ENCODE measurements at places on chromosomes 7 and 10. TPM values are rescaled to one million over a fixed set of nuclear protein-coding genes. Genes with fewer than 3 reads are reported as not detected.
A peak's percentile ranks its signal among the peaks of the same experiment; 100 is the strongest.

GRCh38 chr7:132547821-132548220 lies 28.4 kb downstream of the PLXNA4 start:
- no peak for DNase-seq
- H3K4me3 ChIP-seq = no peak overlapping the region
- H3K27ac ChIP-seq = no peak overlapping the region
- no peaks in the 10 kb centered on the region for H3K36me3 ChIP-seq

GRCh38 chr10:74530981-74531380 lies 295.4 kb upstream of the KAT6B start:
- H3K4me1 ChIP-seq = no peaks in the 10 kb centered on the region
- DNase-seq = no peak
- H3K4me3 ChIP-seq = no peak overlapping the region
- H3K27ac ChIP-seq = no peak overlapping the region

DNA sequence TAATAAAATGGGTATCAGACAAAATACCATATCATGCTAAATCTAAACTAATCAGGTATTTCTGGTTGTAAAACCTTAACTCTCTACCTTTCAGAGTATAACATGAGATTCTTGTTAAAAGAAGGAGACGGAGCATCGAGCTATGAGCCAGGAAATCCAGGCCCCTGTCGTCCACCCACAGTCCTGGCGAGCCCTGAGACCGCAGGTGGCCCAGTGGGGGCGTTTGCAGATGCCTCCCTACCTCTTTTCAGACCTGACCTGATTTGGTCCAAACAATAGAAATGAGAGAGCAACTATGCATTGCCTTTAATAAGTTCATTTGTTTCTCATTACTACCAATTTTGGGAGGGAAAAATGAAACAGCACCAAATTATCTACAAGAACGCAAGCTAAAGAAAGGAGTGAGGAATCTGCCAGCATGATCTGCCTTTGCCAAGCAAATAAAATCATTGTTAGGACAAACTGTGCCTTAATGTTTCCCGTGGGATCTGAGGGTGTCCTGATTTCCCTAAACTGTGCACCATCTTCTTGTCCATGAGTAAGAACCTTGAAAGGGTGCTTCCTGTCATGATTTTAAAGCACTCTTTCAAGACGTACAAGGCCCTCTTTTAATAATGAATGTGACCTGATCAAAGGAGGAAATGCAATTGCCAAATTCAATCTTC lies 166.7 kb downstream of the TCERG1L start:
- no peak overlapping the region for H3K27ac ChIP-seq
- H3K36me3 ChIP-seq = no peaks in the 10 kb centered on the region
- no peaks in the 10 kb centered on the region for H3K4me1 ChIP-seq
- H3K4me3 ChIP-seq = no peak overlapping the region
- H3K27me3 ChIP-seq = no peaks in the 10 kb centered on the region
- DNase-seq = no peak

Gene ZNF117
- 15.7 TPM for total RNA-seq

- H3K4me1 ChIP-seq = no peaks in the 10 kb centered on the region
- no peak for DNase-seq
- no peak overlapping the region for H3K27ac ChIP-seq
- no peak overlapping the region for H3K4me3 ChIP-seq
- no peaks in the 10 kb centered on the region for H3K36me3 ChIP-seq
Measured at GRCh38 chr10:58275908-58276307, 6.9 kb downstream of the CISD1 start.

DNA sequence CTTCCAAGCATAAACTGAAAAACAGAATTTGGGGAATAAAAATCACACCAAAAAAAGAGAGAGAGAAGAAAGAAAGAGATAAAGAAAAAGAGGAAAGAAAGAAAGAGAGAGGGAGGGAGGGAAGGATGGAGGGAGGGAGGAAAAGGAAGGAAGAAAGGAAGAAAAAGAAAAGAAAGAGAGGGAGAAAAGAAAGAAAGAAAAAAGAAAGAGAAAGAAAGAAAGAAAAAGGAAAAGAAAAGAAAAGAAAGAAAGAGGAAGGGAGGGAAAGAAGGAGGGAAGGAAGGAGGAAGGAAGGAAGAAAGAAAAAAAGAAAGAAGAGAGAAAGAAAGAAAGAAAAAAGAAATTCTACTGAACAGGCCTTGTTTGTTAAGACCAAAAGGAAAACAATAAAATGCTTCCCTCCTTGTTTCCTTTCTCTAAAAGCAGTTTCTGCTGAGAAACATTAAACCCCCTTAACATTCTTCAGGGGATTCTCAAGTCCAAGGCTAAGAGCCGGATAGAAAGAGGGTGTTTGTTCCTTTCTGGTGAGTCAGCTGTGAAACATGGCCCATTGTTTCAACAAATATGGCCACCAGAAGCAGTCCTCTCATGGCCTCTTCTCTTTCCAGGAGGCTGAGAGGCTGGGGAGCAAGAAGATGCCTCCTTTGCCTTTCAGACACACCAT lies 46.9 kb upstream of the GPAM start:
- DNase-seq = no peak
- H3K4me1 ChIP-seq = no peaks in the 10 kb centered on the region
- no peak overlapping the region for H3K4me3 ChIP-seq
- peak overlapping the region; percentile 12 for H3K27ac ChIP-seq
- H3K36me3 ChIP-seq = no peaks in the 10 kb centered on the region
- H3K27me3 ChIP-seq = no peaks in the 10 kb centered on the region

DNA sequence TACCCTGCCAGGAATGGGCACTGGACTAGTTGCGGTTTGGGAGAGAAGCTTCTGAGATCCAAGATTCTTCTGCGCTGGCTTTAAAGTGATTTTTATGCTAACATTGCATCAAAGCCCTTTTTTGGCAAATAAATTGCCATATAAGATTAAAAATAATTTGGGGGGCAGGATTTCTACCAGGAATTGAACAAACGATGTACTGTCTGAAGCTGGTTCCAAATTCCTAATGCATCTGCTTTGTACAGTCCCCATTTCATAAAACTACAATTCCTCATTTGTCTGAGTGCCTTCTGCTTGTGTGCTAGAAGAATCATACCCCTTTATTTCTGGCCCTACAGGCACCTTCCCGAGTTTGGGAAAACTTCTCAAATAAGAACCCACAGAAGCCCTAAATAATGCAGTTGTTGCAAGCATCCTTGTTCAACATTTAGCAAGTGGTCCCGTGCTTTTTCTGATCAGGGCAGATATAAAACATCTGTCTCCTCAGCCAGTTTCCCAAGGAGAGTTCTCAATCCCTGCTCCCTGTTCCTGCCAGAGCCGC lies 349.7 kb downstream of the PTEN start:
- H3K27ac ChIP-seq = peak overlapping the region; percentile 81
- no peaks in the 10 kb centered on the region for H3K27me3 ChIP-seq
- no peak overlapping the region for H3K4me3 ChIP-seq
- H3K4me1 ChIP-seq = peaks cover 9% of the 10 kb centered on the region
- H3K36me3 ChIP-seq = no peaks in the 10 kb centered on the region

Gene EBF3
- total RNA-seq = 41.0 TPM

GRCh38 chr10:46329690-46330016 lies 42.9 kb downstream of the ANTXRL start:
- H3K36me3 ChIP-seq = no peaks in the 10 kb centered on the region
- H3K27ac ChIP-seq = no peak overlapping the region
- H3K4me3 ChIP-seq = no peak overlapping the region
- no peaks in the 10 kb centered on the region for H3K27me3 ChIP-seq

Gene SPAM1
- not detected for total RNA-seq

DNA sequence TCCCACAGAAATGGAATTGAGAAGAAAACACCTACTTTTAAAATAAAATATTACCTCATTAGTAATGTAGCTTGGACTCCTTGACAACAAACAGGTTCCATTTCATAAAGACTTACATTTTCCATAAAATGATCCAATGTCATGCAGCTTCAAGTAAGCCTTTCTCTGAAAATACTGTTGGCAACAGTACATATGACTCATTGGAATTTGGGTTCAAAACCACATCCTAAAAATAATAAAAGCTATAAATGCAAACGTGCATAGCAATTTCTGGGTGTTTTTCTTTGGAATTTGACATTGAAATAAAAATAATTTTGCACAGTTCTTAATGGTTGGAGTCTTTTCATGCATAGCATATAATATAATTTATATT lies 47.9 kb downstream of the FHIP2A start:
- no peaks in the 10 kb centered on the region for H3K4me1 ChIP-seq
- no peaks in the 10 kb centered on the region for H3K27me3 ChIP-seq
- H3K4me3 ChIP-seq = no peak overlapping the region
- peaks cover 22% of the 10 kb centered on the region for H3K36me3 ChIP-seq
- H3K27ac ChIP-seq = no peak overlapping the region

DNA sequence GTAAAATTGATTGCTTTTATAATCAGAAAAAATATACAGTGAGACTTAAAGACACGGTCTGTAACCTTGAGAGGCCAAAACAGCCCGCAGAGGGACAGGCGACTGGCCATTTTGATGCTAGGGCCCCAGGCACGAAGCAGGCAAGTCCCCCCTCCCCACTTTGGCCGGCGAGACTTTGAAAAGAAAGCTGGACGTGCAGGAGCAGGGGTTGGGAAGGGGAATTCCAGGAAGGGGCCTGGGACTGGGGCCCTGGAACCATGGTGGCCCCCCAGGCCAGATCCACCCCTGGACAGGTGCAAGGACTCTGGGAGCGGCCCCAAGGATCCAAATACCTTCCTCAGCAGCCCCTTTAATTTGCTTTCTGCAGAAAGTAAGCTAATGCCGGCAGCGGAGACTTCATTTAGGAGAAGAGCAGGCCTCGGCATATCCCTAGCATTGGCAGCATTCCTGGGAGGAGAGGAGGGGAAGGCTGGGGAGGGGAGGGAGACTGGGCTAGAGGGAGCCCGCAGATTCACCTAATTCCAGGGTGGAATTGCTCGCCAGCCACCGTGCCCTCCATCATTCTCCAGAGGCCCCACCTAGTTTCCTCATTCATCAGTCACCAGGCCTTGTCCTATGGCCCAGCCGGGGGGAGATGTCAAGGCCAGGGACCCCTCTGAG lies 24.9 kb upstream of the TNRC18 start:
- H3K4me3 ChIP-seq = no peak overlapping the region
- H3K27me3 ChIP-seq = no peaks in the 10 kb centered on the region
- no peak for DNase-seq
- H3K36me3 ChIP-seq = no peaks in the 10 kb centered on the region

Gene SLC26A5
- not detected for total RNA-seq

GRCh38 chr7:94445696-94446194 lies 51.0 kb downstream of the COL1A2 start:
- H3K4me3 ChIP-seq = no peak overlapping the region
- no peak overlapping the region for H3K27ac ChIP-seq
- DNase-seq = no peak
- no peaks in the 10 kb centered on the region for H3K27me3 ChIP-seq
- no peaks in the 10 kb centered on the region for H3K4me1 ChIP-seq
- H3K36me3 ChIP-seq = no peaks in the 10 kb centered on the region

- H3K27ac ChIP-seq = no peak overlapping the region
- no peaks in the 10 kb centered on the region for H3K27me3 ChIP-seq
- no peak for DNase-seq
- H3K4me3 ChIP-seq = no peak overlapping the region
- no peaks in the 10 kb centered on the region for H3K4me1 ChIP-seq
Measured at GRCh38 chr7:45647967-45648670, 74.0 kb downstream of the ADCY1 start.

DNA sequence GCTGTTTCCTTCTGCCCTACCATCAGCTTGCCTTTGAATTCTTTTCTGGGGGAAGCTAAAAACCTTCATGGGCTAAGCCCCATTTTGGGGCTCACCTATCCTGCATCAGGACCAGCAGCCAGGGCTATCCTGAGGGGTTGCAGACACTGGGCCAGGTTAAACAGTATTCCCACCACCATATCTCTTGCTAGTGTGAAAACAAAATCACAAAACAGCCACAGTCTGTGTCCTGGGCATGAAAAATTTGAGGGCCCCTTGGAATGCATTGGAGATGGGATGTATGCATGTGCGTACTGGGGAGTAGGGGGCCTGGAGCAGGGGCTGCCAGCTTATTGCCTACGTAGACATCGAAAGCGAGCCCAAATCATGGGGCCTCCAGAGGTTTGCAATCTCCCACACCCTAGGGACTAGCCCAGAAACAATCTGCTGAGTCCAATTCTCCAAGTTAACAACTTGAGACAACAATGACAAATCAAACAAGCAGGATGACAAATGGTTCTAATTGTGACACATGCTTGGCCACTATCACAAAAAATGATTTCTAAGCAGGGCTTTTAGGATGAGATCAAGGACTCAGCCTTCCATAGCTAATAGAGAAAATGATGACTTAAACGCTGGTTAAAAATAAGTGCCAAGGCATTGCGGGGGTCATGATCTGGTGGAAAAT lies 557.1 kb downstream of the KCNMA1 start:
- no peak overlapping the region for H3K4me3 ChIP-seq
- H3K36me3 ChIP-seq = no peaks in the 10 kb centered on the region
- H3K27me3 ChIP-seq = no peaks in the 10 kb centered on the region
- no peak for DNase-seq
- peak overlapping the region; percentile 66 for H3K27ac ChIP-seq

DNA sequence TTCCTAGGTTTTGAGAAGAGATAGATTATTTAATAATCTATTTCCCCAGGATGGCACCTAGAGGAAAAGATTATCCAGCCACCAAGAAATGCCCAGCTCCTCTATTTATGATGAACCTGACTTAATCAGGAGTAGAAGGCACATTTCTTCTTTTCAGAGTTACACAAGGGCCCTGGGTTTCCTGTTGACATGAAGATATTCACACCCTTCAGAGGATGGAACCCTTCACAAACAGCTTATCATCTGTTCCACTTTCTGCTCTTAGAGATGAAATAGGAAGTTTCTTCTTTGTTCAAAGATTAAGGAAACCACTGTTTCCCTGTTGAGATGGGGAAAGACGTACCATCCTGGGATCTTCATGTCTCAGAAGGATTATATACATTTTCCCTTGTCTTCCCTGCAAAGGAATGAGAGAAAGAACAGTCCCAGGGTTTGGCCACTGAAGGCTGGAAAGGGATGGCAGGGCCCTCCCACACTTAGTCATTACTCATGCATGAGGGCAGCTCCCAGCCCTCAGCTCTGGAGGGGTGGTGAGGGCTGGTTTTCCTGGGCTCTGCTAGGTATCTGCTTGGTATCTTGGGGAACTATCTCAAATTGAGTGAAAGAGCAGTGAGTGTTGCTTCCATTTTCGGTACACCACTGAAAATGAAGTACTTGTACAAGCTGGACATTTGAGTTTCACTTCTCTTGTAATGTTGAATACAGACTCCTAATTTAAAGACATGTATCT lies 64.0 kb downstream of the MTPAP start:
- no peaks in the 10 kb centered on the region for H3K4me1 ChIP-seq
- no peak overlapping the region for H3K4me3 ChIP-seq
- no peaks in the 10 kb centered on the region for H3K27me3 ChIP-seq
- H3K36me3 ChIP-seq = no peaks in the 10 kb centered on the region
- DNase-seq = no peak

Gene OR2A5
- not detected for total RNA-seq

Measured in tibial nerve (tissue), 4 donors.